ENCODE measurements at places on chromosomes 11 and 22. TPM values are rescaled to one million over a fixed set of nuclear protein-coding genes. Genes with fewer than 3 reads are reported as not detected.

GRCh38 chr11:64224891-64225607, 937 bp downstream of the TRPT1 start:
- DNase-seq, result no peak

DNA sequence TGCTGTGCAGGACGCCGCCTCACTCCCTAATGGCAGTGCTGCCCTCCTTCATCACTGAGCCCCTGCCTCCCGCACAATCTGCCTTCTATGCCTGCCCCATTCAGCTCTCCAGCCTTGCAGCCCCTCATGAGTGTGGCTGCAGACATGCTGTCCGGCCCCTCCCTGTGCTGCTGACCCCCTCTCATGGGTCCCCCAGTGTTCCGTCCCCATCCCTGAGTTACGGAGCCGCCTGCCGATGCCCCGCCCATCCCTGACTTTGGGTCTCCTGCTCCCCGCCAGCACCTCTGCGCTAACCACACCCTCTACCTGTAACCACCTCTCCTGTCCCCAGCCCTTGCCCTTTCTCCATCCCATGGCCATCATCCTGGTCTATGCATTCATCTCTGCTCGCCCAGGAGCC, 33.3 kb downstream of the CTTN start:
- DNase-seq, result no peak

DNA sequence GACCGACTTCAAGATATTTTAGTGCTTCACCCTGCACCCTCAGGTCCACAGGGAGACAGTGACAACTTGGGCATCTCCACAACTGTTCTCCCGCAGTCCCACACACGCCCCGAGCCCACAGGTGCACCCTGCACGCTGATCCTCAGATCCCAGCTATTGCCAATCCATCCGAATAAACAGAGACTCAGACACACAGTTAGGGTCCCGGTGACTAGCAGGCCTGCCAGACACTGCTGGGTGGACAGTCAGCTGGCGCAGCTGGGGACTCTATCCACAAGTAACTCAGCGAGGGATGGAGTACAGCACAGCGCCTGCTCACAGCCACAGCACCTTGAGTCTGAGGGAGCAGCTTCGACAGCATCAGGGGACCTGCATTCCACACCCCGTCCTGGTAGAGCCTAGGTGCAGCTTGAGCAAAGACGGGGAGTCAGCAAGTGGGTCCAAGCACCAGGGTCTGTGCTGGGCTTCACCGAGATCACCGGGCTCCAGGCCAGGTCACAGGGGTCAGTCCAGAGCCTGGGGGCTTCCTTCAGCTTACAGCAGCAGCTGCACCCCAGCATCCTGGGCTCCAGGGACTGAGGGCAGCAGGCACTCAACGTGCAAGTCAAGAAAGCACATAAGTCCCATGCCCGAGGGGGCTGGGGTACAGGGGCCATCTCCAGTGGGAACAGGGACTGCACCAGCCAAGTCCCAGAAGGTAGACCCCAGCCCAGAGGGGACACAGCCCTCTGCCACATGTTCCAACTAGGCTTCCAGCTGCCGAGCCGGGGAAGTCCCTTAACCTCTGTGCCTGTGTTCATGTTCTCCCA, 7.6 kb downstream of the RPL3 start:
- peak; percentile 8 for DNase-seq

DNA sequence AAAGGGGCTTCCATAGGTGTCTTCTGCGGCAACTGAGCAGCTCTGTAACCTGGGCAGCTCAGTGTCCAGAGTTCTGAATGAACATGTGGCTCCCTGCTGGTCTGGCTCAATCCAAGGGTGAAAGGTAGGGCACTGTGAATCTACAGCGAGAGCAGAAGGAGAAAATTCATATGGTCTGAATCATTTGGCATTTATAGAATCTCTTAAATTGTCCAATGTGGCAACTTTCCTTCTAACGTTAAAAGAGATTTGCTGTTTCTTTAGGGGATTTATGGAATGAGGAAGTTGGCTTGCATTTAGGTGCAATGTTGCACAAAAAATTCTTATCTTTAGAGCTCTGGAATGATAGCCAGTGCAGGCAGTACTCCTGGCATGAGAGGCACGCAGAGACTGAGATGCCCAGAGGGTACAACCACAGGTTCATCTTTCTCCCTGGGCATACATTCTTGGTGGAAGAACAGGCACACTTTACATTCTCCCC, 17.0 kb downstream of the ATXN10 start:
- DNase-seq, result no peak

GRCh38 chr11:45333001-45333971, 47.1 kb upstream of the SYT13 start:
- peak; percentile 11 for DNase-seq

DNA sequence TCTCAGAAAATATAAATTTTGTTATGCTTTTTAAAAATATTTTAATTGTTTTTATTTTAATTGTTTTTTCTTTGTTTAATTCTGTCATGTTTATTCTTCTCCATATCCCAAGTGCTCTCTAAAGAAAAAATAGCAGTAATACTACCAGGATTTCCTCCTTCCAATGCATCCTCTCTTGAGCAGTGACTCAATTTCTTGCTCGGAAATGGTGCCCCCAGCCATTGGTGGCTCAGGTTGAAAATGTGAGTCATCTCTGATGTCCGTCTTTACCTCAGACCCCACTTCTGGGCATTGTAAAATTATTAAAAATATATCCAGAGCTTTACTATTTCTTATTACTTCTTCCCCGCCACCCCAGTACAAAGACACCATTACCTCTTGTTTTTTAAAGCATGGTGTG, 898.5 kb downstream of the METTL15 start:
- DNase-seq, result no peak

GRCh38 chr22:28094771-28095170, 175.7 kb upstream of the PITPNB start:
- no peak for DNase-seq

DNA sequence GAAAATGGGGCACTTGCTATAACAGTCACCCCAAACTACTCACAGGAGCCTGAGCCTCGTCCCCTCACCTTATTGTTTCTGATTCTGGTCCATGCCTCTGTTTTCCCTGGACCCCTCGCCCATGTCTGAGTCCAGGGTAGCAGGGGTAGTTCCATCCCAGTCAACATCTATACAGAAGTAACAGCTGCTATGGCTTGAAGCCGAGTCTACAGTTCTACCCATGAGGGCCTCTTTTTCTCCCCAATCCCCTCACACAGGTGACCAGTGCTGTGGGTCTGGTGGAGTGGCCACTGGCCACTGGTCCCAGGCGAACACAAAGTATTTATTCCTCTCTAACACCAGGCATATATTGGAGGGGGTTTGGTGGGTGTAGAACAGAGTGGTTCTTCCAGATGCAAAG, 116.4 kb downstream of the ZNF280B start:
- DNase-seq, result no peak

GRCh38 chr11:101211407-101211975, 81.9 kb upstream of the PGR start:
- DNase-seq, result no peak

DNA sequence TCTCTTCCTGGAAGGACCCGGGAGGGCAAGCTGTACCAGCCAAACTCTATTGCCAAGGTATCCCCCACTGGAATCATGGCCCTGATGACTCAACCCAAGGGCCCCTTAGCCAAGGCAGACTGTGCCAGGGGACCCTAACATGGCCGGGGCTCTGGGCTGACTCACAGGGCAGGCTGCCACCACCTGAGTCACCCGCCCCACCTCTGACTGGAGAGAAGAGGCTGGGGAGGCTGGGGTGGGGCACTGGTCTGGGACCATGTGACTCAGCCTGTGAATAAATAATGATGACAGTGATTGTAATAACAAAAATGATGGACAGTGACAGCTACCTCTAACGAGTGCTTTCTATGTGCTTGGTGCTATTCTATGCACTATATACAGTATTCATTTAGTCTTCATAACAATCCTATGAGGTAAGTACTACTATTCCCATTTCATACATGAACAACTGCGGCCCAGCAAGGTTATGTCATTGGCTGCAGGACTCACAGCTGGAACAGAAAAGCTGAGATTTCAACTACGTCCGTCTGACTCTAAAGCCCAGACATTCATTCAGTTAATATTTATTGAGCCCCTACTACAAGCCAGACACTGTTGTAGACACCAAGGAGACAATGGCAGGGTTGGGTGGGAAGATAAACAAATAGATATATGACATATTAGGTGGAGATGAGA, 84.2 kb downstream of the FBXO7 start:
- DNase-seq, result no peak

DNA sequence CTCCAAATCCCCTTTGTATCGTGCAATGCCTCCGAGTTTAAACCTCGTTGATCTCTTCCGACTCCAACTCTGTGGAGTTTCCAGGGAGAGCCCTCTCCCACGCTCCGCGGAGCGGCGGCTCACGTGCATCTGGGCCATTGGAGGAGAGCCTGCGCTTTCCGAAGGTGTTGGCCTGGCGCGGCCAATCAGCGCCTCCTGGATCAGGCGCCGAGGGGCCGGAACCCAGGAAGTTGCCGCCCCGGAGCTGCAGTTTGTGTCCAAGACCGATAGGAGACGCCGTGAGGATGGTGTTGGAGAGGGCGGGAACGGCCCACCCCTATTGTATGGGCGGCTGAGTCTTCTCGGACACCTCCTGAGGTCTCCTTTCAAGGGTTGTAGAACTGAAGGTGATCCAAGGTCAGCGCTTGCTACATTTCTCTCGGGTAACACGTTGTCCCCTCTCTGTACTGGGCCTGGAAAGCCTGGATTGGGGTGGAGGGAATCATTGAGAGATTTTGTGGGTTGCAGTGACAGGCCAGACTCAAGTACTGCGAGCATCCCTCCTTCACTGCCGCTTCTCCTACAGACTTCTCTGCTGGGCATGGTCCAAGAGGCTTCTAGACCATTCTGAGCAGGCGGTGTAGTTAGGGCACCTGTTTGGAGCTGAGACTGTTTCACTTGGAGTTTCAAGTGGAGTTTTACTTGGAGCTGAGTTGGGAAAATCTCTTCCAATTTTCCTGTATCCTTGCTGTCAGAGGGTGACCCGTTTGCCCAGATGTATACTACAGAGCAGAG, 1.7 kb downstream of the ADAMTS15 start:
- DNase-seq, result no peak

DNA sequence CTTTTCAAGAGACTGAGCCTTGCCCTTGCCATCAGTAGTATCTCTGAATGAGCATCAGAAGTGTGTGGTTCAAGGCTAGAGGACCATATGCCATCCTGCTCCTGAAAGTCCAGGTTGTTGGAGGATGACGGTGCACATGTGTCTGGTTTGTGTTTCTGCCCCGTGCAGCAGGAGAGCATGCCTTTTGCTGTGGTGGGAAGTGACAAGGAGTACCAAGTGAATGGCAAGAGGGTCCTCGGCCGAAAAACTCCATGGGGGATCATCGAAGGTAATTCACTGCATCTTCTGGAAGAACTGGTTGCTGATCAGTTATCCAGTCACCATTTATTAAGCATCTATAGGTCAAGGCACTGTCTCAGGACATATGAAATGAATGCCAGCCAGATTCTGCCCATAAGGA, 6.1 kb upstream of the WBP2NL start:
- DNase-seq, result no peak

- no peak for DNase-seq
These were observed 562.8 kb downstream of the TBC1D22A start for GRCh38 chr22:47325249-47325648.

DNA sequence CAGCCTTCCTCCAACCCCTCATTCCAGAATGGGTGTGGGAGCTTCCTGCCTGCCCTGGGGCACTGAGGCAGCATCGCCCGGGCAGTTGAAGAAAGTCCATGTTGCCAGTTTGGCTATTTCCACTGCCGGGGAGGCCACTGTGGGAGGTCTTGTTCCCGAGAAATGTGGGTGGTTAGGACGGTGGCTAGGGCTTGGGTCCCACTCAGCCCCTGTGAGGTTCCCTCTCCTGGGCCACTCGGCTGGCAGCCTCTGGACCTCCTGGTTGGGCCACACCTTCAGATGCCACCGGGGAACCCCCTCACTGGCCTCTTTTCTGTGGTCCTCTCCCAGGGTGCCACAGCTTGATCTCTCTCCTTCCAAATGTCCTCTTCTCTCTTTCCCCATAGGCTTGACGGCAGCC, 5.1 kb upstream of the PPP6R3 start:
- DNase-seq, result no peak

GRCh38 chr11:9075556-9075955, 15.8 kb downstream of the SCUBE2 start:
- no peak for DNase-seq

The BRSK2 gene
- 0.13 TPM for polyA plus RNA-seq

The ALG8 gene
- 15.6 TPM for polyA plus RNA-seq

The MOGAT2 gene
- not detected for polyA plus RNA-seq

The FLRT1 gene
- not detected for polyA plus RNA-seq

The OR56A3 gene
- polyA plus RNA-seq, result not detected

All from CD14-positive monocyte (primary cell).